ENCODE measurements at places on chromosomes 16 and 17.

DNA sequence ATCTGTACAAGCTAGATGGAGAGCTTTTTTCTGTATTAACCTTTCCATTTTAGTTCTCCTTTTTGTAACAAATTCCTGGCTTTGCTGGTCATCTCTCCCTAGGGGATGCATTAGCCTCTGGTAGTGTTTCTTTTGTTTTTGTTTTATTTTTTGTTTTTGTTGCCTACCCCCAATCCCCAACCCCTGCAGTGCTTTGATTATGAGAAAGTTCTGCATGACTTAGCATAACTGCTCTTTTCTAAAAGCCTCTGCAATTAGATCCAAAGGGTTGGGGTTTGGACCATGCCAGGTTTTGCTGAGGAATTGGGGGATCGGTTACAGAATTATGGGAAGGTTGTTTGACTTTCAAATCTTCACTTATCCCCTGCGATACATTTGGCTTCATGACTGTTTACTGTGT lies 98.2 kb downstream of the ADAMTS18 start:
- no peak for DNase-seq

GRCh38 chr17:11598274-11599221 lies at the start of gene DNAH9:
Gene DNAH9, plus strand, starts transcription at chr17:11598470. Its CDS starts 29 bp downstream, at chr17:11598499.
- no peak for DNase-seq

GRCh38 chr17:70171159-70171558 lies 1.8 kb downstream of the KCNJ2 start:
- DNase-seq, result no peak

DNA sequence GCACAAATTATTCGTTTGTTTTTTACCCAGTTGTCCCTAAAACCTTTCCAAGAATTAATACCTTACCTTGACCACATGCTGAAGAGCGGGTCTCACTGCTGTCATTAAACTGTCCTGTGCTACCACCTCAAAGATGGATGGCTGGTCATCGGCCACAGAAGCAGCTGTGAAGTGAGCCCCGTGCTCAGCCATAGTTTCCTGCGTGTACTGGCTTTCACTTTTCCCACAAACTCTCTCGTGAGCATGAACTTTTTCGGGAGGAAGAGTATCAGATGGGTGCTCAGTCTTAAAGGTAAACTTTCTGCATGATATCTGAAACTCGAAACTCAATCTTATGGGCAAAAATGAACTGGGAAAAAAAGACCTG lies 558 bp downstream of the PEX12 start:
- DNase-seq, result no peak

DNA sequence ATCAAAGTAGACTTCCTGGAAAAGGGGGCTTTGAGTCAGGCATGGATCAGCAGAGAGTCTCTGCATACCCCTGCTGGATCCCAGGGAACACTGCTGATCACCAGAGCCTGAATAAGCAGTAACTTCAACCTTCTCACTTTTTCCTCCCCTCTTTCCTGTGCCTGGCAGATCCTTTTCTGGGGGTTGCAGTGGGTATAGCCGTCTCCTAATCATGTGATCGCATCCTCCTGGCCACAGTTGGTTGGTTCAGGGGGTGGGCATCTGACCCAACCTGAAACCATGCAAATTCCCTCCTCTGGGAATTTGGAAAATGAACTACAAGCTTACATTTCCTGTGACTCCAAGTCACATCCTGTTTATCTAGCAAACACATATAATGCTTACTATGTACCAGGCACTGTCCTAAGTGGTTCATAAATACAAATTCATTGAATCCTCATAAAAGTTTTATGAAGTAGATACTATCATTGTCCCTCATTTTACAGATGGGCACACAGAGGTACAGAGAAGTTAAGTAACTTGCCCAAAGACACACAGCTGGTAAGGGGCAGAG lies 120.3 kb downstream of the AXIN2 start:
- no peak for DNase-seq

DNA sequence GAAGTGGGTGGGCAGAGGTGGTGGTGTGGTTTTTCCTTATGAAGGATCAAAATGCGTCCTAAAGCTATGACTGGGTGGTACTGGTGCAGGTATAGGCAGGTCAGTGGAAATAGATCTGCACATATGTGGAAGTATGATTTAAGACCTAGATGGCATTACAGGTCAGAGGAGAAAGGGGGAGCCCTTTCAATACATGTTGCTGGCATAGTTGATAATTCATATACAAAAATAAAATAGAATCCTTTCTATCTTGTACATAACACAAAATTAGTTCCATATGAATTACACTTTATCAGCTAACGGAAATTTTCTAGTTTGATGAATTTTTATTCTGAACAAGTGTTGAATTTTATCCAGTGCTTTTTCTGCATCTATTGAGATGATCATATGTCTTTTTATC lies 20.8 kb upstream of the PIK3R5 start:
- DNase-seq, result no peak

GRCh38 chr17:80591788-80592187 lies 47.1 kb downstream of the RPTOR start:
- DNase-seq, result no peak

DNA sequence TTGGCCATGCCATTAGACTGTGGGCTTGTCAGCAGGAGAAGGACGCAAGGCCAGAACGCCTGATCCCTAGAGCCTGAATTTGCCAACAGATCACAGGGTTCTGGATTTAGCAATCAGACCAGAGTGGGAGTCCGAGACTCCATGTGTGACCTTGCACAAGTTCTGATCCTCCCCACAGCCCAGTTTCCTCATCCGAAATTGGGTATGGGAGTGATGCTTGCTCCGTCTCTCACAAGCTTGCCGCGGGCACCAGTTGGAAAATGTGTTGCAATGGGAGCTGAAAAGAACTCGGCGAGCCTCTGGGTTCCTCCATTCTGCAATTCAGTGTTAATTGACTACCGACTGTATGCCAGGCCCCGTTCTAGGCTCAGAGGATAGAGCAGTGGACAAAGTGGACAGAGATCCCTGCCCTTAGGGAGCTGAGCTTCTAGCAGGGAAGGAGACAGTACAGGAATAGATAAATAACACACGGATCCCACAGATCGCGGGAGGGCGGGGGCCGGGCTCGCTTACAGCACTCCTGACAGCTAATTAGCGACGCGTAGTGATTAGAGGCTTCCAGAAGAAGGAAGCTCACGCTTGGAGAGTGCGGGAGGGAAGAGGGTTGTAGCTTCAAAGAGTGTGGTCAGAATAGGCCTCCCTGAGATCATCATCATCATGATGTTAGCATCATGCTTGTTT lies 150.4 kb upstream of the CIBAR2 start:
- DNase-seq, result no peak

- DNase-seq, result no peak
Measured at GRCh38 chr16:9256196-9256595, 164.8 kb downstream of the HAPSTR1 start.

GRCh38 chr16:67675579-67675935 lies 8.9 kb downstream of the C16orf86 start:
- DNase-seq, result no peak

GRCh38 chr16:27972500-27972899 lies 91.0 kb downstream of the GSG1L start:
- DNase-seq, result no peak

DNA sequence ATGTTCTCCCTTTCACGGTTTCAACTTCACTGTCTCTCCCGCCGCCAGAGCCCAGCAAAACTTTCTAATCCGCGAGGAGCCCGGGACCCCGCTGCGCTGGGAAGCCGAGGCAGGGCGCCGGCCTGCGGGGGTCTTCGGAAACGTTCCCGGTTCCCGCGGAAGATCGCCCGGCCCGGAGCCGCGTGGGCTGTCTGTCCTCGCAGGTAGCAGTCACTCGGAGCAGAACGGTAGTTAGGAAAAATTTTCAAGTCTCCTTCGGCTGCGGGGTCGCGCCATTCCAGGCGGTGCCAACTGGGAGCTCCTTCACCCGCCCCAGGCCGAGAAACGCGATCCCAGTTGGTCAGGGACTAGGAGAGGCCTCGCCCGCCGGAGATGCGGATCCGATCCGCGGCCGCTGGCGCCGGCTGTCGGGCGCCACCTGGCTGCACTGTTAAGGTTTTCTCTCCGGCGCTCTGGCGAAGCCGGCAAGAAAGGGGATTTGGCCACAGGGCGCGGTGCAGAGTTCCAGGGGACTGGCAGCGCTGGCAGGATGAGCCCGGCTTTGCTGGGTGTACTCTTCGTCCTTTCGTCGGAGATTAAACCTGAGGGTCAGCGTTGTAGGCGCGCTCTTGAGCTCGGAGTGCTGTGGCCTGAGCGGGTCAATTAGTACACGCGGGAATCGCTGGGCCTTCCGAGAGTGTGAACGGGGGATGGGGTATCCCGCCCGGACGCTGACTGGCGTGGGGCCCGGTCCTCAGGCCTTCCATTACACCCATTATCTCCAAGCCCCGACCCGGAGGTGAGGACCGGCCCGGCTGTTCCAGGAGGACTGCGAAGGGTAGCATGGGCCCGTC lies 135.4 kb downstream of the KCNJ12 start:
- no peak for DNase-seq

DNA sequence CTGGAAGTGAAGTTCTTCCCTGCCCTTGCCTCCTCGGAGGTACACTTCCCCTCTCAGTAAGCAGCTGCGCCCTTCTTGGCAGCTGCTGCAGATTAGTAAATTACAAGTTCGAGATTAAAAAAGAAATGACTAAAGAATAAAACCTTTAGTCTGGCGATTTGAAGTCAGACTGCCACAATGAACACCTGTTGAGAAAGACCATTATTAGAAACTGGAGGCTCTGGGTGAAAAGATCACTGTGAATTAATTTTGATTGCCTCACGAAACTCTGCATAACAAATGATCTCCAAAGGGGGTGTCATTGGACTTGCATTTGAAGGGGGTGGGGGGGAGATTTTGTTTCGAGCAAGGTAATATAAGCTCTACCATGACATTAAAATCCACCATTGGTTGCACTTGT lies 39.3 kb downstream of the SALL1 start:
- no peak for DNase-seq

- no peak for DNase-seq
Measured at GRCh38 chr17:8632061-8632460, 1.5 kb upstream of the MYH10 start.

DNA sequence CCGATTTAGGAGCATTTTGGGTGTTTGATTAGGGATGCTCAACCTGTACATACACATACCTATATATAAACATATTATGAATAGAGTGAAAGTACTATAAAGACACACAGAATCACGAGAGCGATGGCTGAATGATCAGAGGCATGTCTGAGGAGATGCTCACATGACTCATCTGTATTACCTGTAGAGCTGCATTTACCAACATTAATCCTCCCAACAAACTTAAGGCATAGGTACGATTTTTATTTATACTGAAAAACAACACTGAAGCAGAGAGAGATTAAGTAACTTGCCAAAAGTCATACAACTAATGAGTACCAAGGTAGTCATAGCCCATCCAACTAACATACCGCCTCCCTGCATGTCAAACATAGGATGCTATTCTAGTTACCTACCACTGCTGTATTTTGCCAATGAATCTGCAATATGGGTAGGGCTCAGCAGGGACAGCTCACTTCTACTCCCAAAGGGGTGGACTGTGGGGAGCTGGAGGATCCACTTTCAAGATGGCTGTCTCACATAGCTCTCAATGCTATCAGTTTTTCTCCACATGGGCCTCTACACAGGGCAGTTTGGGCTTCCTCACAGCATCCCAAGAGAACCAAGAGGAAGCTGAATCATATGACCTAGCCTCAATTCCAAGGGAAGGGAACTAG lies 7.3 kb downstream of the CYB5D1 start:
- no peak for DNase-seq

GRCh38 chr16:56765949-56766348 lies 36.0 kb downstream of the NUP93 start:
- no peak for DNase-seq

- DNase-seq, result no peak
Measured at GRCh38 chr17:47066095-47066494, 87.0 kb upstream of the RPRML start.

- DNase-seq, result no peak
Measured at GRCh38 chr16:84368308-84368996, at the start of gene ATP2C2. Gene ATP2C2, plus strand, starts transcription at chr16:84368538. Its CDS starts 78 bp downstream, at chr16:84368616.

DNA sequence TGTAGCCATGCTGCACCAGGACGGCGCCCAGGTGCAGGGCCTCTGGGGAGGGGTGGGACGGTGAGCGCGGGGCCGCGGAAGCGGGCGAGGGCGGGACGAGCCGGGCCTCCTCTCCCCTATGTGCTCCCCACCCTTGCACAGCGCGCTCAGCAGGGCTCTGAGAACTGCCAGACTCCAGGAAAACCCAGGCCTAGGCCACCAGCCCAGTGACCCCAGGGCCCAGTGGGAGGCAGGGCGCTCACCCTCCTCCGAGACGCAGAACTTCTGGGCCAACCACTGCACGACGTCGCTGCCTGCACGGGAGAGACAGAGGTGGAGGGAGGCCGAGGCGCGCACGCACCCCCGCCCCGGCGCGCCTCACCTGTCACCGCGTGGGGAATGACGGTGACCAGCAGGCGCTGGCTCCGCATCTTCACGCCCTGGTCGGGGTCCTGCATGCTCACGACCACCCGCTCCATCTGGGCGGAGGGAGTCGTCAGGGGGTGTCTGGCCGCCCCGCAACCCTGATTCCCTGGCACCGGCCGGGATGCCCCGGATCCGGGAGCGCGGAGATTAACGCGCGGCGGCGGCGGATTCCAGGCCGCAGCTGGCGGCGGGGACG lies 603 bp downstream of the RGS11 start:
- DNase-seq, result no peak

GRCh38 chr17:75288770-75289114 lies 491 bp downstream of the SLC25A19 start:
- DNase-seq, result no peak

- DNase-seq, result no peak
Measured at GRCh38 chr17:80621997-80622357, 77.3 kb downstream of the RPTOR start.

GRCh38 chr16:17029602-17030350 lies 441.0 kb downstream of the XYLT1 start:
- no peak for DNase-seq

DNA sequence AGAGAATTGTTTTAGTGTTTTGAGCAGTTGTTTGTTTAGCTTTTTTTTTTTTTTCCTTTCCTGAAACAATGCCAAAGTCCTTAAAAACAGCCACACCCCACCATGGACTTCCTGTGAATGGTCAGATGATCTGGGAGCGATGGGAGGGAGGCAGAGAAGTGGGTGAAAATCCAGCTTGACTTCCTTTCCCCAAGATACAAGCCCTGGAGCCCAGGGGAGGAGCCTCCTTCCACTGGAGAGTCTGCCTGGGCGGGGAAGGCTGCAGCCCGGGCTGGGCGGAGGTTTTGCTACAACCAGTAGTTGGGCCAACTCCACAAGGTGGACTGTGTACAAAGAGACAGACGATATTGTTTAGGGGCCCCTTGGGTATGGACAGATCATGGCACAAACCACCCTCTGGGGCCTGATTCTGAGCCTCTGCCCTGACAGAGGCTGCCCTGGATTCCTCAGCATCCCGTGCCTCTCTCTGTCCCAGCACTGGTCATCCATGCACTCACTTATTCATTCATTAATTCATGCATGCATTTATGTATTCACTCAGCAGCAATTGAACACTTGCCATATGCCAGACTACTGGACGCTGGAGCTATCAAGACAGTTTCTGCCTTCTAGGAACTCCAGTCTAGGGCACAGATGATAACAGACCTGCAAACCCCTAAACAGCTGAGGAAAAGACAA lies 29.8 kb downstream of the WSB1 start:
- DNase-seq, result no peak

DNA sequence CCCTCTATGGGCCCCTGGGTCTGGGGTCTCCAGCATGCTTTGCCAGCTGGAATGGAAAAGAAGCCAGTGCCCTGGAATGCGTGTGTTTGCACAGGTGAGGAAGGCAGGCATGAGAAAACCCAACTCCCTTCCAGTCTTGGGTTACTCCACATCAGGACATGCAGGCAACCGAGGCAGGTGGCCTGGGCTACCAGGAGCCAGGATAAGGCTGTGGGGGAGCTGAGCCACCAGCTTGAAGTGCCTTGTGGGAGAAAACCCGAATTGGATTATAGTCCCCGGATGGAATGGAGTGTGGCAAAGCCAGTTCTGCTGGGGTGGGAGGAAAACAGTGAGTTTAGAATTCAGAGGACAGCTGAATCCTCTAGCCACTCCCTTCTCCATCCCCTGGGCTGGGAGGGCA lies 7.2 kb downstream of the SRCIN1 start:
- DNase-seq, result no peak
